T-cell (primary cell): ENCODE measurements at places on chromosomes 5 and 9.

GRCh38 chr5:14399054-14399692, 182.4 kb upstream of the OTULINL start:
- no peak for DNase-seq

- DNase-seq = no peak
Measured at GRCh38 chr5:20340126-20340525, 352.1 kb upstream of the CDH18 start.

GRCh38 chr9:96883922-96884321, 29.6 kb upstream of the ZNF782 start:
- DNase-seq = no peak

- no peak for DNase-seq
Measured at GRCh38 chr5:73118391-73118973, 1.9 kb upstream of the TMEM171 start.

DNA sequence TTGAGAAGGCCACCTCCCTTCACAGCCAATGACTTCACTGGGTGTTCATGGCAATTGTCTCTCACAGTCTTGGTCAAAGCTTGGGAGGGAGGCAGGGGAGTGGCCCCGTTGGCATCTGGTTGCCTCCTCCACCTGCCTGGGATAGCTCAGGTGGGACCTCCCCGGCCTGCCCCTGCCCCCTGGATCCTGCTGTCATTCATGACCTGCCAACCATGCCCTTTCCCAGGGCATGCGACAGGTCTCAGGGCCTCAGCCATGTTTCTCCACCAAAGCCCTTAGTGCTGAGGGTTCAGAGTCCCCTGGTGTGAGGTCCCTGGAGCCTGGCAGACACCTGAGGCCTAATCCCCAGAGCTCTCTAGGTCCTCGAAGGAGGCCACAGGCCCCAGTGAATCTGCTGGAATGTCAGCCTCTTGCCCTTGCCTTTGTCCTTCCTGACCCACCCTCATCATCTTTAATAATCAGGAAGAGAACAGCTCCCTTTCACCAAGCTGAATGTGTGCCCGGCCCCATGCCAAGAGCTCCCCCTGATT, 5.6 kb downstream of the DAB2IP start:
- DNase-seq = no peak

DNA sequence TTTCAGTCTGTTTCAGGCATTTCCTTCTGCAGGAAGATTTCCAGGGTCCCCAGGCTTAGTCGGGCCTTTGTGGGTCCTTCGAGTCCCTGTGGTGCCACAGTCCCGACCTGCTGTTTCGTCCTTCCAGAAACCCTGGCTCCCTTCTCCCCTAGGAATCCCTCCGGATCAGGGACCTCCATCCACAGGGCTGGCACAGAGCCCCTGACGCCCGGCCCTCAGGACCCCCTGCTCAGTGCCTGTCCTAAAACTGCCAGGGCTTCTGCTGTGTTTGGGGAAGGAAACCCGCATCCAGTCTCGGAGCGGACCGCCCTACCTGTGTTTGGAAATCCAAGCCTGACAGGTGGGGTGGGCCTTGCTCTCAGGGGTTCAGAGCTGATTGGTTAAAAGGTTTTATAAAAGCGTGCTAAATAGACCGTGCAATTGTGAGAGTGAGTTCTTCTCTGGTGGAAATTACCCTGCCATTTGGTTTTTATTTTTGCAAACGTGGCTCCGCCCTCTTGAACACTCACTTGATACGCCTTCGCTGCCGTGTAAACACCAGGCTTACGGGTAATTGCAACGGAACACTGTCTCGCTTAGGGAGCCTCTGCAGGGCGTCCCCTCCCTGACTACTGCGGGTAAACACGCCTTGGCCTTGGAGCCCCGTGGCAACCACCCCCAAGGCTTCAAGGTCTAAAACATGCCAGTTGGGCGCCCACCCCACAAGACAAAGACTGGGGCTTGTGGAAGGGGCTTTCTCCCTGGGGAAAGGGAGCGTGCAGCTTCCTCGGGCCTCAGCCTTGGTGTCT, 121.2 kb downstream of the PHF2 start:
- DNase-seq = no peak

DNA sequence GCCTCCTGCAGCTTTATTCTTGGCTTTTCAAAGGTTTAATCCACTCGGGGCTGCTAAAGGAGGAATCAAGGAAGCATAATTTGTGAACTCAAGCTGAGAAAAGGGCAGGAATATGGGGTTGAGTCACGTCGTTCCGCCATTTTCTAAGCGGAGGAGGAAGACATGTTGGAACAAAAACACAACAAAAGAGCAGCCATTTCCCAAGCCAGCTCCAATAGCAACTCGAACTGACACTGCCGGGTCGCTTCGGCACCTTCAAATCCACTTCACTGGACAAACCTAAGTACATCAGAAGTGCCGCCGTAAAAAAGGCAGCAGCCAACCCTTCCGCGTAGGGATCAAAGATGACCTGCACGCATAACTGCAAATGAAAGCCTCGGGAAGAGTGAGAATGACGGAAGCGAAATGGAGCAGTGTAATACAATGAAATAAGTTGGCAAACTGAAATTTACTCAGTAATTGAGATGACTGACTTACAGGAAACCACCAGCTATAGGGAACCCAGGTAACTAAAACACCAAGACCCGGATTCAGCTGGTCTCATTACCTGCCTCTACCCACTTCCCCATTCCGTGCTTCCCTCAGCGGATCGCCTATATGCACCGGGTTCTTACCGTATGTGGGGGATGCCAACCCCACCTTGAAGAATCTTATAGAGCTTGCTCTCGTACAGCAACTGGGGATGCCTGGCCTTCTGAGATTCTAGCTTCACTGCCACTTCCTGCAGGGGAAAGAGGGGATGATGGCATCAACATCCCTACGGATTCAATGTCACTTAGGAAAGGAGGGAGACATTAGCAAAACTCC, 1.6 kb downstream of the CSNK1A1 start:
- DNase-seq = peak; percentile 25

- no peak for DNase-seq
Measured at GRCh38 chr5:152329761-152330283, 75.3 kb downstream of the NMUR2 start.

- no peak for DNase-seq
Measured at GRCh38 chr5:7926720-7927119, 57.8 kb downstream of the MTRR start.

- no peak for DNase-seq
Measured at GRCh38 chr9:72353455-72354116, 11.4 kb downstream of the ZFAND5 start.

DNA sequence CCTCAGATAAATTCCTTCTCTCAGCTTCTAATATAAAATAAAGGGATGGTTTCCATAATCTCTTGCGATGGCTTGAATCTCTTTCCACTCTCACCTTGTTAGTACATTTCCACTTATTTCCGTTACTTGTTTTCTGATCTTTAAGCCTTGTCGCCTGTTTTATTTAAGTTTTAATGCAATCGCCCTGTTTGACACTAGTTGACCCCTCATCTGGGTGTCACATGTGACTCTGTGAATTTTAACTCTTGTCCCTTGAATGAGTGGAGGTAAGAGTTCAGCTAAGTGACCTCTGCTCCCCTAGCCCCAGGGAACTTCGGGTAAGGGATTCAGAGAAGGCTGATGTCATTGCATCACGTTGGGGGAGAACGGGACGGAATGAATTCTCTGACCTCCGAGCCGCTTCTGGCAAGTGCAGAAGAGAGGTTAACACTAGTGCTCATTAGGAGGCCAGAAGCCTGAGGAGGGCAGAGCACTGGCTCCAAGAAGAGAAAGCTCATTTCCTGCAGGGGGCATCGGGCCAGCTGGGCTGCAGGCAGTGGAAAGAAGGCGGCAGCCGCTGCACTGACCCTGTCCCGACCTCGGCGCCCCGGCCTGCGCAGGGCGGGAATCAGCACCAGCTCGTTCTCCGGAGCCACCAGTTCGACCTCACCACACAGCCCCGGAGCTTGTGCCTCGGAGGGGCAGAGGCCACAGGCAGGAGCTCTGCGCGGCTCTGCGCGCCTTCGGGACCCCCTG, 569 bp downstream of the HINT2 start:
- DNase-seq = peak; percentile 17

- DNase-seq = no peak
Measured at GRCh38 chr5:93433422-93433821, 147.6 kb downstream of the NR2F1-AS1 start.

DNA sequence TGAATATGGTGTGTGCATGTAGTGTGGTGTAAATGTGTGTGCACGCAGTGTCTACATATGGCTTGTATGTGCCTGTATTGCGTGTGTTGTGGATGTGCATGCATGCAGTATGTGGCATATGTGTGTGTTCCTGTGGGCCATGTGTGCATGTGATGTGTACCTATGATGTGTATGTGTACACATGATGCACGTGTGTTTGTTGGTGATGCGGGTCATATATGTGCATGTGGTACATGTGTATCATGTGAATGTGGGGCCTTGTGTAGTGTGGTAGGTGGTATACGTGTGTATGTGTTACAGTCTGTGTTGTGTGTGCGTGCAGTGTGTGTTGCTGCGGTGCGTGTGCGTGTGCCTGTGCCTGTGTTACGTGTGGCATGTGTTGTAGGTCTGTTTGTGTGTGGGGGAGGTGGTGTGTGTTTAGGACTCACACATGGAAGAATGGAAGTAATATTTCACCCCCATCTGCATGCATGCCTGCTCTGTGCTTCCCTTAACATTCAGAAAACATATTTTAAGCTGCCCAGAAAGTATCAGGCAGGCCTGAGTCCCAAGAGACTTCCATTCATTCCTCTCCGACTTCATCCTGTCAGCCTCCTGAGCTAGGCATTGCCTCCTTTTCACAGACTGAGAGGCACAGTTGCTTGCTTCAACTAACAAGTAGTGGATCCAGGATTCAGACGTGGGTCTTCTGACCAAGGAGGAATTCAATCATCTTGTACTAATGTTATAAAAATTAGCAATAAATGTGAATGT, 55.4 kb upstream of the RUFY1 start:
- DNase-seq = no peak

DNA sequence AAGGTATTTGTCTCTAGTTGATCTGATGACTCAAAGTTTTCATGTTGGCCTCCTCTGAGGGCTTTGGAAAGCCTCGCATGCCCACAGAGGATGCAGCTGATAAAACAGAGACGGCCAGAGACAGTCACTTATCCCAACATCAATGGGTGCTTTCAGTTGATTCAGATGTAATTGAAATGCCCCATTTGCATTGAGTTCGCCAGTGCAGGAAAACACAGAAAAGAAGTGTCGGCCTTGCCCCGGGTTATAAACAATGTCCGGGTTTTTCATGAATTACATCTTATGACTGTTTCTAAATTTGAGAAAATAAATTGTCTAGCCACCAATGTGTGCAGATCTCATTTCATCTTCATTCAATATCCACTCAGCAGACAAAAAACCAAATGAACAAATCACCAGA, 42.2 kb upstream of the ICE1 start:
- no peak for DNase-seq

DNA sequence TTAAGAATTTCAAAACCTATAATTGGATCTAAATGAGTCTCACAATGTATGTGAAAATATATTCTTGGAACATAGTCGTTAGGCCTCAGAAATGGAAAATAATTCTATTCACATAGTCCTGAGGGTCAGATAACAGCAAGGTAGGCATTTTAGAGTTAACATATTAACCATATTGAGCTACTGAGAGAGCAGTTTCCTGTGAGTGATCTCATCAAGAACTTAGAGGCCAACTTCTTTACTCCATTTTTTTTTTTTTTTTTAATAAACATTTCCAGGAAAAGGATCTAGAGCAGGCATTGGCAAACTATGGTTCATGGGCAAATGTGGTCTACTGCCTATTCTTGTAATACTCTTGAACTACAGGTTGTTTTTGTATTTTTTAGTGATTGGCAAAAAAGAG, 26.6 kb downstream of the RAB24 start:
- no peak for DNase-seq

DNA sequence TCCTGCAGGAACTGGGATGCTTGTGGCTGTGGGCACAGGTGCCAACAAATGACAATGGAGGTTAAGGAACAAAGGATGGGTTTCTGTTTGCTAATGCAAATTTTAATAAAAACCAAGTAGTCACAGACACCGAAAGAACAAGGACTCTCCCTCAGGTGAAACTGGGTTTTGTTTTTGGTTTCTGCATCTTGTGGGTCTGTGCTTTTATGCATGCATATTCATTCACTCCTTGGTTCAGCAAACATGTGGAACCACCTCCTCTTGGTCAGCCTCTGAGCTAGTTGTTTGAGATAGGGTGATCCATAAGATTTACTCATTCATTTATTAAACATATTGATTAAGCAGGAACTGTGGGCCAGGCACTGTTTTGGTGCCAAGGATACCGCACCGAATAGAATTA, 381.9 kb downstream of the CDK5RAP2 start:
- DNase-seq = no peak

DNA sequence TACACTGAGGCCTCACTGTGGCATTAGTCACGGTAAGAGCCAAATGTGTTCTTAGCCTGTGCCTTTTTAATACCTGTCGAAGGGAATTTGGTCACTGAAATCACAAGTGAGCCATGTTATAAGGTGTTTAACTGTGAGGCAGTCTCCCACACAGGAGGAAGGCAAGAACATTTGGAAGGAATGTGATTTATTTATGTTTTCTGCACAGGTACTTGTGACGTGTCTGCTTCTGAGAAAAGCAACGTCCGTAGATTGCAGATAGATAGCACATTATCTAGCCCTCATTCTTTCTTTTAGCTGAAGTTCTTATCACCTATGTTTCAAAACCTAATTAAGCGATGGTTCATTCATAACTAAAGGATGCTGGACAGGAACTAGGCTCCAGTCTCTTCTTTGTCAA, 19.0 kb upstream of the SMARCA2 start:
- DNase-seq = no peak

DNA sequence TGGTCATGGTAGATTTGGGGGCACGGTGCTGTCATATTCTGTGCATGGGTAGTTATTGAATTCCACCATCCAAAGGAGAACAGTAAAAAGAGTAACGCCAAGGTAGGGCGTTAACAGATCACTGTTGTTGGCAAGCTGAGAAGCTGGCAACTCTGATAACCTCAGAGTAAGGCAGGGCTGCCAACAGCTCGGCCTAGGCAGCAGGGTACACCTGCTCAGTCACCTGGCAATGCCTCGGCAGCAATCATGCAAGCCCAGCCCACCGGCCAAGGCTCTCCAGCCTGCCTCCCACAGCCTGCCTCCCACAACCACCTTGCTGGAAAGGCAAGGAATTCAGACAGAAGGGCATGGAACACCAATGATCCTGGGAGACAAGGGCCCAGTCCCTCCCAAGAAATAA, 63.9 kb downstream of the KLHL3 start:
- DNase-seq = no peak

GRCh38 chr5:138824924-138825863, 49.9 kb downstream of the LRRTM2 start:
- no peak for DNase-seq

- no peak for DNase-seq
Measured at GRCh38 chr5:33877449-33877848, 14.3 kb downstream of the ADAMTS12 start.

- DNase-seq = no peak
Measured at GRCh38 chr5:118596255-118596654, 392.1 kb downstream of the DTWD2 start.

- DNase-seq = no peak
Measured at GRCh38 chr5:158287643-158288271, 428.8 kb upstream of the CLINT1 start.

DNA sequence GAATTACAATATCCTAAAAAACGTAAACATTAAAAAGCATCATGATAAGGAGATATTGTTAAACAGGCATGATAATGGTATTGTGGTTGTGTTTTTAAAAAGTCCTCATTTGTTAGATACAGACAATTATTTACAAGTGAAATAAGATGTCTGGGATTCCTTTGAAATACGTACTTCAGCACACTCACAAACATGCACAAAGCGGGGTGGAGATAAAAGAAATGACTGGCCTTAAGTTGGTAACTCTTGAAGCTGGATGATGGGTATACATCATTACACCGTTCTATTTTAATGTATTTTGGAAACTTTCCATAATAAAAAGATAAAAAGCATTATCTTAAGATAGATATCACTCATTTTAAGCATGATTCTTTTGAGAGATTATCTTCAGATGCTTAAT, 1.0 kb downstream of the FAM200C start:
- DNase-seq = no peak

- no peak for DNase-seq
Measured at GRCh38 chr9:3699883-3700282, 174.1 kb upstream of the RFX3 start.
